ENCODE measurements at places on chromosomes 6 and 20. TPM values are rescaled to one million over a fixed set of nuclear protein-coding genes. Genes with fewer than 3 reads are reported as not detected.

The RFX6 gene
- not detected for total RNA-seq

The CLDN20 gene
- total RNA-seq: not detected

The LY6G6F gene
- not detected for total RNA-seq

The EPB41L1 gene
- 54.8 TPM for total RNA-seq

The GABRR1 gene
- total RNA-seq: not detected

All from vagina (tissue), 2 donors.